ENCODE measurements at places on chromosomes 3 and 15. TPM values are rescaled to one million over a fixed set of nuclear protein-coding genes. Genes with fewer than 3 reads are reported as not detected.

- DNase-seq = peak; percentile 94
Observed at GRCh38 chr15:75723847-75724660, 11.4 kb upstream of the CSPG4 start.

GRCh38 chr3:105495021-105495420 is 128.3 kb downstream of the ALCAM start:
- DNase-seq = no peak

DNA sequence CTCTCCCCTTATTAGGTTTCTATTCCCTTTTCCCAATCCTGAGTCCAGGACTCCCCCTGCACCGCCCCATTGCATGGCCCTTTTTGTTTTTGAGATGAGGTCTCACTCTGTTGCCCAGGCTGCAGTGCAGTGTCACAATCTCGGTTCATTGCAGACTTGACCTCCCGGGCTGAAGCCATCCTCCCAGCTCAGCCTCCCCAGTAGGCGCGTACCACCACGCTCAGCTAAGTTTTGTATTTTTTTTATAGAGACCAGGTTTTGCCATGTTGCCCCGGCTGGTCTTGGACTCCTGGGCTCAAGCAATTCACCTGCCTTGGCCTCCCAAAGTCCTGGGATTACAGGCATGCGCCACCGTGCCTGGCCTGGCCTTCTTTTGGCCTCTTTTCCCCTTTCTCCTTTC is 29.3 kb downstream of the PDIA5 start:
- DNase-seq = no peak

DNA sequence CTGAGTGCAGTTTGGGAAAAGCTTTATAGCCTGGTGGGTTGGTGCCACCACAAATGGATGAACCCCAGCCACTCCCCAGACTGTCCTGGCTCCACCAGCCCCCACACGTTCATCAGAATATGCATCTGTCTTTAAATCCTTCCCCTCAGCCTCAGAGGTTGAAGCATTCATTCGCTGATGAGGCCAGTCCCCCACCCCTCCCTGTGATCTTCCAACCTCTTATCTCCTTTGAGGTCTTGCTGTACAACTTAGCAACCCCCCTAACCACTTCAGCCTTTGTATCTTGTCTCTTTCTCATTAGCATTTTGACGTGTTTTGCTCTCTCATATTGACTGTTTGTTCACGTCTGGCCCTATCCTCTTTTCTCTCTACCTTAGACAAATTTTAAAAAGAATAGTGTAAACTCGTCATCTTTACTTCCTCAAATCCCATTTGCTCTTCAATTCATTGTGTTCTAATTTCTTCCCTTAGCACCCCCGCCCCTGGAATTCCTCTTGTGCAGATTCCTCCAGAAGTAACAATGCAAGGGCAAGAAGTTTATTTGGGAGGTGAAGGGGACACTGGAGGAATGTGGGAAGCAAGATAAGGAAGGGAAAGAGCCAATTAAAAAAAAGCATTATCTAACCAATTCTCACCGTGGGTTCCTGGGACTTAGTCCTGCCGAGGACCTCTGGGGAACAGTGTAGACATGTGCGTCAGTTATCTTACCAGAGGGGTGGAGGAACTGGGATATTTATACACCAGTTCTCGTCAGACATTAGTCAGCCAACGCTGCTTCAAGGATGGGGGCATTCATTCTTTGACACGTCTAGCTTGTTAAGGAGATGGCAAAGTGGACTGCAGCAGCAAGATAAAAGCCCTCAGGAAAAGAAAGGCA is 38.6 kb downstream of the MOBP start:
- no peak for DNase-seq

DNA sequence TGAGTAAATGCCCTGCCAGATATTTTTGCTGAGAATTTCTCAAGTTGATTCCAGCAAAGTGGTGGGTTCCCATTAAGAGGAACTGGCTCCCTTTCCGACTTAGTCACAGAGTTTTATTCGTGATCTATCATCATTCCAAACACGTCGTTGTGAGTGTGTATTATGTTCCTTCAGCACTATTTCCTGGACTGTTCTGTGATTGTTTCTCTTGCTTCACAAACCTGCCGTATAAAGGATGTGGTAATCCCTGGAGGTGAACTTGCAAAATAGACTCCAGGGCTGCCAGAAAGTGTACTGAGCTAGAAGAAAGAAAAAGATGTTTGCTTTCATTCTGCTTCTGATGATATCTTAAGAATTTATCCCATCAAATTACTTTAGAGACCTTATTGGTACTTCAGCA is 14.5 kb upstream of the CAPN3 start:
- no peak for DNase-seq

DNA sequence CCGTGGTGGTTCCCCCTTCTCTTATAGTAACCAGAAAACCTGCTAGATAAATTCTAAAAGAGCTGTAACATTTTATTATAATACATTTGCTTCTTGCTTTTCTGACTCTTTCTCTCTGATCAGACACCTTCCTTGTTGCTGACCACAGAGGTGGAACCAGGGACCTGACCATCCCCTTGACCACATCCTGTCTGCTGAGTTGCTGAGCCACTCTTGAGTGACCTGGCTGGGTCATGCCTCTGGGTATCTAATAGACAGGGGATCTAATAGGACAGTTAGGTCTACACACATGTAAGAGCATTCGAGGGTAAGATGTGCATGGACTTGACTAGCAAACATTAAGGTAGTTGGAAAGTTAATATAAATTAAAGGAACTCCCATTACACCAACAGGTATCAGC is 22.8 kb upstream of the TRIM59 start:
- DNase-seq = no peak

- DNase-seq = no peak
Observed at GRCh38 chr3:55285156-55285555, 201.9 kb downstream of the WNT5A start.

GRCh38 chr3:130692455-130692854 is 54.2 kb downstream of the PIK3R4 start:
- no peak for DNase-seq

DNA sequence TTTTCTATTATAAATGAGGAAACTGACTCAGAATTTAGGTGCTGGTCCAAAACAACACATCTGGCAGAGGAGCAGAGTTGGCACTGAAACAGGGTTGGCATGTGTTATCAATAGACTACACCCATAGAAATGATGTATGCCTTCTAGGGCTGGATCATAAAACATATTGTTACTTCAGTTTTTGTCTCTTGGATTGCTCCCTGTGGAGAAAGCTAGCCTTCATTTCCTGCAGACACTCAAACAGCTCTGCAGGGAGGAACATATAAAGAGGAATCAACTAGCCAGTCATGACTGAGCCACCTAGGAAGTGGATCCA is 507 bp upstream of the MRPL3 start:
- no peak for DNase-seq

- no peak for DNase-seq
Observed at GRCh38 chr3:114452256-114452655, 158.4 kb downstream of the TIGIT start.

- DNase-seq = no peak
Observed at GRCh38 chr15:39243396-39243795, 337.5 kb upstream of the THBS1 start.

- DNase-seq = no peak
Observed at GRCh38 chr3:16496008-16496407, 17.5 kb downstream of the RFTN1 start.

DNA sequence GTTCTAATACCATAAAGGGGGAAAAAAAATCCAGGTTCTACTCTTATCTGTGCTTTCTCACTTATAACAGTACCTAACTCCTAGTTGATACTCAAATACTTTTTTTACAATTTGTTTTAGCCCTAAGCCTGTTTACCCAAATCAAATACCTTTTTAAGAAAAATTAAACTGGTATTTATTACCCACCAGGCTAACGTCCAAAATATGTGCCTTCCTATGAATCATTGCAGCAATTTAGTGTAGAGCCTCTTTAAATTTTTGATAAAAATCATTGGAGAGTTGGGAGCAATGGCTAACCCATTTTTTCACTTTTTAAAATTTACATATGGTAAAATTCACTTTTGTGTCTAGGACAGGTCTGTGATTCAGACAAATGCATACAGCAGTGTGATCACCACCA is 27.9 kb downstream of the FILIP1L start:
- no peak for DNase-seq

DNA sequence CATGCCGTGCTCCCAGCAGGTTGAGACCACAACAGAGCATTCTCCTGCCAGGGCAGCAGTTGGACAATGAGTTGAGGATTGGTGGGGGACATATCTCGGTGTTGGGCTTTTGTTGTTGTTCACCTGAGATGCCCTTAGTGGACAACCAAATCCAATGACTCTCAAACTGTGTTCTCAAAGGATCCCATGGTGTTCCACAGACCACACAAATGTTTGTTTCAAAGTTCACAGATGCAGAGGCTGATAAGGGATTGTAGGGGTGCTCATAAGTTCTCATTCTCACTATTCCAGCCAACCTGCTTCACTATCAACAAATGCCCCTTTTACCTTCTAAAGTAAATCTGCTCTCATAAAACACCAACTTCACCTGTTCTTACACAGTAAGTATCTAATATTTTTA is 159.9 kb downstream of the OSBPL10 start:
- no peak for DNase-seq

- DNase-seq = no peak
Observed at GRCh38 chr15:64524778-64525177, 64.4 kb downstream of the ZNF609 start.

- DNase-seq = no peak
Observed at GRCh38 chr3:68985146-68985790, 28.2 kb downstream of the EOGT start.

GRCh38 chr3:154101250-154101649 is 19.9 kb upstream of the ARHGEF26 start:
- no peak for DNase-seq

DNA sequence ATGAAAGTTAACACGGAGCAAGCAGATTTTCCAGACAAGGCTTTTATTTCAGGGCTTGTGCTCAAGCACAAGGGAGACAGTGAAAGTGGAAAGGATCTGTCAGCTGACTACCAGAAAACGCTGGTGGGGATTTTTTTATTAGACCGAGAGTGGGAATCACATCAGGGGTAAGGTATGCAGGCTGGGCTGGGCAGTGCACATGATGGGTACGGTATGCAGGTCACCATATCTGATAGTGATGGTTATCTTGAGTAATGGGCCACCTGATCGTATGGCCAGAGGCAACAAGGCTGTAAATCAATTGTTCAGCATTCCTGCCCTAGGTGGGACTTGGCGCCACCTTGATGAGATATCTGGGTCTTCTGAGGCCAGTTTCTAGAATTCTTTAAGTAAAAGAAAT is 36.9 kb upstream of the PIAS1 start:
- DNase-seq = no peak

DNA sequence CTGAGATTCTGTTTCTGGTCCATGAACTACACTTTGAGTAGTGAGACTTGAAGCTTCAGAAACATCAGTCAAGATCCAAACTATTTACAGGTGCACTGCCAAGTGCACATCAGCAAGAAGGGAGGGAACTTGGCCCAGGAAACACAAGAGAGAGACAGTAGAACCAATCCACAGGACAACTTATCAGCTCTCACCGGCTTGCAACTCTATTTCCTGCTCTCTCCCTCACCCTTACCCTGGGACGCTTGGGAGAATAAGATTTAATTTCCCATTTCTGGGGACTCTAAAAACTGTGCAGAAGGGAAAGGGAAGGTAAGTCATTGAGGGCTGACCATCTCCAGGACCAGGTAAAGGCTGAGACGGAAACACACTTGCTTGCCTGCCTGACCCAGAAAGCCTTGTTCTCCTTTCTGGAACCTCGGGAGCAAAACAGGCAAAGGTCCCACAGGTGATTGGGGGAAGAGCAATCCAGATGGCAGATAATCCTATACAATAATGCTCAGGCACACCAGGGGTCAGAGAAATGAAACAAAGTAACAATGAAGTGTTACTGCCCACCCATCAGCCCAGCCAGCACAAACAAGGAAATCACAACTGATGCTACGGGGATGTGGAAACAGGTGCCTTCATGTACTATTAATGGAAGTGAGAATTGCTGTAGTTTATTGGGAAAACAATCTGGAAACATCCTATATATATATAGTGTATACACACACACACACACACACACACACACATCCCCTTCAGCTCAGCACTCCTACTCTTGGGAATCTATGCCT is 154.4 kb downstream of the XXYLT1 start:
- DNase-seq = no peak

- no peak for DNase-seq
Observed at GRCh38 chr15:92648190-92648875, 7.2 kb downstream of the FAM174B start.

GRCh38 chr15:79025802-79026201 is 64.8 kb downstream of the RASGRF1 start:
- DNase-seq = no peak

GRCh38 chr15:65914386-65914785 is 45.1 kb downstream of the RAB11A start:
- no peak for DNase-seq

DNA sequence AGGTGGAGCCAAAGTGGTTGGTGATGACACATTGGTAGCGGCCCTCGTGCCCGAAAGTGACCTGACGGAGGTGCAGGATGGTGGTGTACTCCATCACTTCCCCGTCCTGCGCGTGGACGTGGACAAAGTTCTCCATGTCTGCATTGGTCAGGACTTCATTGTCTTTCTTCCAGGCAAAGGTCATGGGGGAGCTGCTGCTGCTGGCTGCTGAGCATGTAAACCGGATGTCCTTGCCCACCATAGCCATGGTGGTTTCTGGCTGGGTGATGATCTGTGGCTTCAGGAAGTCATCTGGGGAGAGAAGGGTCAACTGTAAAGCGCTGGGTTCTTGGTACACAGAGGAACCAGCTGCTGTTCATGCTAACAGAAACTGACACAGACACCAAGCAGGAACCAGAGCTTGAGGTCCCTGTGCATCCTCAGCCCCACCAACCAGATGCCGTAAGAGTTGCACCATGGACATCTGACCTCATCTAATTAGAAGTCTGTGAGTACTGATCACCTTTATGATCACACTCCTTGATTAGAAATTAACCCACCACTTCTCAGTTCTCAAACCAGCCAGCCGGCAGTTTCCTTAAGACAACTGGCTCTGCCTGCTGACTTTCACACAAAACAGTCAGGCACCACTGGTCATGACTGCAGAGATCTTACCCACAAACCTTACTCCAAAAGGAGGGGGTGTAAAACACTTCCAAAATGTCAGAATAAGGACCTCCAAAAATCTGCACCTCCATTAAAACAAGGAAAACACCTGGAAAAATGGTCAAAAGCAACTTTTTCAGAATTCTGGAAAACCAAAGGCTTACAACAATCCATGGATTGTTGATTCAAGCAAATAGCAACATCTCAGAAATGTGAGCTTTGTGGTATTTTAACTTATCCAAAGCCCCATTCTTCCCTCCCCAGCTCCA is 114.6 kb downstream of the LRIG1 start:
- no peak for DNase-seq

- no peak for DNase-seq
Observed at GRCh38 chr3:190773948-190774347, 88.5 kb downstream of the GMNC start.

- DNase-seq = peak; percentile 55
Observed at GRCh38 chr3:137191133-137191923, 233.5 kb downstream of the IL20RB start.

The GOLGA8S gene
- total RNA-seq = 0.30 TPM

The ZNF774 gene
- total RNA-seq = 4.6 TPM

The FBN1 gene
- total RNA-seq = 41.0 TPM

The POPDC2 gene
- 605 TPM for total RNA-seq

The C15orf62 gene
- total RNA-seq = 0.24 TPM

The CYP11A1 gene
- total RNA-seq = 0.24 TPM

The XPC gene
- total RNA-seq = 7.7 TPM

The DNAH1 gene
- total RNA-seq = 2.2 TPM

The ALDH1A3 gene
- 3.7 TPM for total RNA-seq

The CCDC54 gene
- not detected for total RNA-seq

The GABRA5 gene
- not detected for total RNA-seq
